ENCODE measurements at places on chromosomes 12 and 14.

DNA sequence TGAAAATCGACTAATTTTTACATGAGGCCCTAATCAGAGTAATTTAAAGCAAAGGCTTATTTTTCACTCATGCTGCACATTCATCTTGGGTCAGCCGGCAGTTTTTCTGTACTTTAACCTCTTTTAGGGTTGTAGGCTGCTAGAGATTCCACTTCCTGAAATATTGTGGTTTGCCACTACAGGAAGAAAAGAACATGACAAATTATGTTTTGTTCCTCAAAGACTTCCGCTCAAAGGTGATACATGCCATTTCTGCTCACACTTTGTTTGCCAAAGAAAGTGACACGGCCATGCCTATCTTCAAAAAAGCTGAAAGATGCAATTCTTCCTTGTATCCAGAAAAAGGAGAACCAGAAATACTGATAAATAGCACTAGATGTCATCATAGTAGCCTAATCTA lies 183.4 kb upstream of the PPFIA2 start:
- H3K27ac ChIP-seq, result peak overlapping the region; percentile 88
- H3K4me1 ChIP-seq, result peaks cover 46% of the 10 kb centered on the region
- peak overlapping the region; percentile 58 for H3K4me3 ChIP-seq
- peak; percentile 26 for DNase-seq

DNA sequence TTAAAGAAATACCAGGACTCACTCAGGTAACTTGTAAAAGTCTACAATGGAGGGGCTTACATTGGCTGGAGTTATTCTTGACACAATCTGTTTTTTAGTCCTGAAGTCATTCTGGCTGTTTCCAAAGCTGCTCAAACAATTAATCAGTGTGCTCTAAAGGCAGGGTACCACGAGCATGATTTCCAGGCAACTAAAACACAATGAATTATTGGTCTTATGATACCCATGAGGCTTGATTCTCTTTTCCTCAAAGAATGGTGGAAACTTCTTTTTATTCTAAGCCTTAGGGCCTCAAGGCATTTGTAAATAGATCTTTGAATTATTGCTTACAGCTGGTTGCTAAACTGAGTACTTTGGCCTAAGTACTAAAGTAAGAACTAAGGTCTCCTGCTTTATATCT lies 199.8 kb upstream of the PDZRN4 start:
- H3K4me1 ChIP-seq, result no peaks in the 10 kb centered on the region
- no peak overlapping the region for H3K4me3 ChIP-seq
- no peaks in the 10 kb centered on the region for H3K27me3 ChIP-seq

- H3K27ac ChIP-seq, result no peak overlapping the region
- no peak overlapping the region for H3K4me3 ChIP-seq
- peaks cover 71% of the 10 kb centered on the region for H3K27me3 ChIP-seq
- no peak for DNase-seq
- H3K36me3 ChIP-seq, result no peaks in the 10 kb centered on the region
- no peaks in the 10 kb centered on the region for H3K4me1 ChIP-seq
Measured at GRCh38 chr14:101456246-101457175, 104.8 kb upstream of the DIO3 start.

GRCh38 chr14:92952481-92953298 lies 29.7 kb downstream of the CHGA start:
- no peaks in the 10 kb centered on the region for H3K27me3 ChIP-seq
- H3K36me3 ChIP-seq, result peaks cover 8% of the 10 kb centered on the region
- no peak for DNase-seq

- H3K4me3 ChIP-seq, result no peak overlapping the region
- no peaks in the 10 kb centered on the region for H3K27me3 ChIP-seq
Measured at GRCh38 chr12:49030714-49031572, 12.4 kb upstream of the PRKAG1 start.

GRCh38 chr12:68349921-68350606 lies 17.9 kb upstream of the MDM1 start:
- H3K4me3 ChIP-seq, result no peak overlapping the region
- no peak for DNase-seq
- no peak overlapping the region for H3K27ac ChIP-seq

- no peak for DNase-seq
- H3K4me1 ChIP-seq, result peaks cover 38% of the 10 kb centered on the region
- no peak overlapping the region for H3K27ac ChIP-seq
- H3K27me3 ChIP-seq, result no peaks in the 10 kb centered on the region
- H3K4me3 ChIP-seq, result no peak overlapping the region
Measured at GRCh38 chr12:112097641-112098040, 10.9 kb downstream of the NAA25 start.

- H3K4me3 ChIP-seq, result no peak overlapping the region
- peaks cover 18% of the 10 kb centered on the region for H3K27me3 ChIP-seq
- H3K27ac ChIP-seq, result no peak overlapping the region
- H3K4me1 ChIP-seq, result no peaks in the 10 kb centered on the region
- H3K36me3 ChIP-seq, result peaks cover 2% of the 10 kb centered on the region
Measured at GRCh38 chr14:97366400-97366799, 569.2 kb downstream of the VRK1 start.

GRCh38 chr14:88551980-88552431 lies 2.8 kb downstream of the PTPN21 start:
- H3K4me3 ChIP-seq, result peak overlapping the region; percentile 66
- no peak for DNase-seq
- H3K27me3 ChIP-seq, result peaks cover 76% of the 10 kb centered on the region
- peaks cover 31% of the 10 kb centered on the region for H3K4me1 ChIP-seq
- no peaks in the 10 kb centered on the region for H3K36me3 ChIP-seq
- H3K27ac ChIP-seq, result no peak overlapping the region

DNA sequence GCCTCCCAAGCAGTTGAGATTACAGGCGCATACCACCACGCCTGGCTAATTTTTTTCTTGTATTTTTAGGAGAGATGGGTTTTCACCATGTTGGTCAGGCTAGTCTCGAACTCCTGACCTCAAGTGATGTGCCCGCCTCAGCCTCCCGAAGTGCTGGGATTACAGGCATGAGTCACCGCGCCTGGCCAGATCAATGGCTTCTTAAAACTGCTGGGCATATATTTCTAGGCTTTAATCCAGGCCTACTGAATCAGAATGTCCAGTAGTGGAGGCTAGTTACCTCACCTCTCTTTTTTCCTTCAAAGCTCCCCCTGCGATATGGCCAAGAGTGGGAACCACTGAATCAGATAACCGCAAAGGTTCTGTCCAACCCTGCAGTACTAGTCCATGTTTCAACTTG lies 17.1 kb downstream of the POU6F1 start:
- DNase-seq, result no peak
- no peak overlapping the region for H3K27ac ChIP-seq
- no peak overlapping the region for H3K4me3 ChIP-seq
- peaks cover 14% of the 10 kb centered on the region for H3K4me1 ChIP-seq
- H3K36me3 ChIP-seq, result no peaks in the 10 kb centered on the region

DNA sequence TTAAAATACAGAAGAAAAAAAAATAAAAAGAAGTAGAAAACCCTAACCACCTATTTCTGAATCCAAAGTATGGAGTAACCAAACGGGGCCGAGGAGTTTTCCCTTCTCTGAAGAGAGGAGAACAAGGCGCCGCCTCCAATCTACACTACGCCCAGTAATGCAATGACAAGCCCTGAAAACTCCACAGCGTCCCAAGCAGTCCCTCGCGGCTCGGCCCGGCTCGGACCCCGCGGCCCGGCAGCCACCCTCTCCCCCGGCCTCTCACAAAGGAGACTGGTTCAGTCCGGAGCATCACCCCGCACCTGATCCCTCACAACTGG lies 371 bp downstream of the CHD8 start:
- peak overlapping the region; percentile 93 for H3K4me3 ChIP-seq
- H3K27me3 ChIP-seq, result no peaks in the 10 kb centered on the region

- H3K27me3 ChIP-seq, result peaks cover 65% of the 10 kb centered on the region
- no peak for DNase-seq
- H3K27ac ChIP-seq, result no peak overlapping the region
Measured at GRCh38 chr14:103089386-103090335, 4.9 kb upstream of the EXOC3L4 start.

DNA sequence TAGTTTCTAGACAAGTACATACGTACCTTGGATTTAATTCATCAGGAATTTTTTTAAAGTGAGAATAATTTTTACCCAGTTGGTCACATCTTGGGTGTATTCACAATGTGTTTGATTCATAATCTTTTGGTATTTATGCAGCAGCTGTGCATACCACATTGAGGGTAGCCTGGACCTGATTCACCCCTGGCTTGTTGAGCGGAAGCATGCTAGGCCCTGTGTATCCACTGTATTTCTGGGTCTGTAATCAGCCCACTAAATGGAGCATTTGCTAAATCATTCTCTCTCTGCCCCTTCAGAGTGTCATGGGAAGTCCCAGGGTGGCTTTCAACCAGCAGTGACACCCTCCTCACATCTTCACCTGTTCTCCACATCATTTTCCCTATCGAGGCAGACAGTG lies 203.8 kb upstream of the RGS6 start:
- no peak overlapping the region for H3K27ac ChIP-seq
- DNase-seq, result no peak

DNA sequence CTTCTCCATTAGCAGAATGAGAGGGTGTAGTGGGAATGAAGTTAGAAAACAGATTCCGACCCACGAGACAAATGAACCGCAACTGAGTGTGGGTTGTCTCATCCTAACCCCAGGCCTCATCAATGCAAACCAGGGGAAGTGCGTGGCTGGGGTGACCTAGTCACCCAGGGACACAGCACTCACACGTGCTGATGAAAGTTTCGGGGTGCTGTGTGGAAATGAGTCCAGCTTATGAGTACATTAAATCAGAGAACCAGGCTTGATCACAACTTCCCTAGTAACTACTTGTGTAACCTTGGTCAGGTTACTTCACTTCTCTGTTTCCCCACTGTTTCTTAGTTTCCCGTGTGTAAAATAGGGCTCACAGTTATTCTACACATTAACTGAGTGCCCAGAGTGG lies 95.4 kb upstream of the CDKN3 start:
- H3K4me3 ChIP-seq, result no peak overlapping the region
- H3K27ac ChIP-seq, result no peak overlapping the region
- H3K36me3 ChIP-seq, result no peaks in the 10 kb centered on the region

DNA sequence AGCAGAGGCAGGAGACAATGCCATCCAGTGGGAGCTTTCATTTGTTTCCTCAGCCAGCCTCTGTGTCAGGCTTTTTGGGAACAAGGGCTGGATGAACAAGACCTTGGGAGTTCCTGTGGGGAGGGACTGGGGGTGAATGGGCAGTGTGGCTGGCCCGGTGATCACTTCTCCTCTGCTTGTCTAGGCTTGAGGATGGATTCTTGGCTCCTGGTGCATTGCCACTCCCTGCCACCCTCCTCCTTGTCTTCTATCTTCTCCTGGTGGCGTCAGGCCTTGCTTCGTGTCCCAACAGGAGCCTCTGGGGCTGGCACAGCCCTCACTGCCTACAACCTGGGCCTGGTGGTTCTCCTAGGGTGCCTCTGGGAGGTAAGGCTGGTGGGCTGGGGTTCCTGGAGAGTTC lies 25.0 kb upstream of the KCNA5 start:
- H3K36me3 ChIP-seq, result no peaks in the 10 kb centered on the region
- DNase-seq, result no peak
- no peak overlapping the region for H3K4me3 ChIP-seq
- H3K27ac ChIP-seq, result no peak overlapping the region
- peaks cover 5% of the 10 kb centered on the region for H3K27me3 ChIP-seq
- H3K4me1 ChIP-seq, result no peaks in the 10 kb centered on the region

- no peak overlapping the region for H3K4me3 ChIP-seq
- no peak for DNase-seq
- no peaks in the 10 kb centered on the region for H3K36me3 ChIP-seq
- peaks cover 13% of the 10 kb centered on the region for H3K4me1 ChIP-seq
- no peaks in the 10 kb centered on the region for H3K27me3 ChIP-seq
- H3K27ac ChIP-seq, result no peak overlapping the region
Measured at GRCh38 chr12:27865421-27865820, 85.4 kb upstream of the MANSC4 start.

GRCh38 chr12:45244561-45245343 lies 28.9 kb downstream of the ANO6 start:
- no peak overlapping the region for H3K27ac ChIP-seq
- DNase-seq, result no peak

- H3K4me3 ChIP-seq, result no peak overlapping the region
- H3K27me3 ChIP-seq, result no peaks in the 10 kb centered on the region
- peaks cover 8% of the 10 kb centered on the region for H3K36me3 ChIP-seq
- H3K4me1 ChIP-seq, result peaks cover 45% of the 10 kb centered on the region
- H3K27ac ChIP-seq, result no peak overlapping the region
Measured at GRCh38 chr14:93078870-93079269, 36.9 kb downstream of the ITPK1 start.

GRCh38 chr12:48351022-48351708 lies 446 bp upstream of the ZNF641 start:
- peaks cover 10% of the 10 kb centered on the region for H3K27me3 ChIP-seq
- peak overlapping the region; percentile 74 for H3K27ac ChIP-seq
- DNase-seq, result no peak
- peak overlapping the region; percentile 78 for H3K4me3 ChIP-seq

DNA sequence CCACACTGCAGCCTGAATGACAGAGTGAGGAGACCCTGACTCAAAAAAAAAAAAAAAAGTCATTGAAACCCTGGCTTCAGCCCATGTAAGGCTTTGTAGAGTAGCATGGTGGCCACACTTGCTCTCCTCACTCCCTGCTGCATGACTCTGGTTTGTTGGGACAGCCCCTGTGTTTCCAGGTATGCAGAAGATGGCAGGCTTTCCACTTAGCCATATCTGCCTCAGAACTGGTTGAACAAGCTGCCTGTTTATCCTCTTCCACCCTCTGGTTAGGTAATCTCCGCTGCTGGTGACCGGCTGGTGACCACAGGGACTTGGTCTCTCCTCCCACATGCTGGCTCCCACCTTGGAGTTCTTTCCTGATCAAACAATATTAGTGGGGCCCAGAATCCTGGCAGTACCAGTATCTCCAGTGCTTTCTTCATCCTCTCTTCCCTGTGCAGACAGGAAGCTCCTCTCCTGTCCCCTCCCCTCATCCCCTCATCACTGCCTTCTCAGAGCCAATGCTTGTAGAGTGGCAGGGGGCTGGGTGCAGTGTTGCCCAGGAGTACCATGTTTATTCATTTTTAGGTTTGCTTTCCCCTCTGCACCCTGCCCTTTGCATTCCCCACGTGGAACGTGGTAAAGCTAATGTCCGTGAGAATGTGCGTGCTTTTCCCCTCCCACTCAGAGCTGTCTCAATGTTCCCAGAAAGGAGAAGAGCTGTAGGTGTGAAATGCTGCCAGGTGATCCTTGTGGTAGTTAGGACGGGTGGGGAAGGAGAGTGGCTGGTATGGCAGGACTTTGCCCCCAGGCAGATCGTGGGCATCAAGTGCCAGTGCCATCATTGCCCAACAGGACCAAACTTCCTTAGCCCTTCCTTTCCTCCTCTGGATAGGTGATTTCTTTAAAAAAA lies 11.3 kb downstream of the ABHD12B start:
- H3K27me3 ChIP-seq, result peaks cover 77% of the 10 kb centered on the region
- DNase-seq, result no peak
- H3K4me3 ChIP-seq, result no peak overlapping the region
- H3K27ac ChIP-seq, result no peak overlapping the region

DNA sequence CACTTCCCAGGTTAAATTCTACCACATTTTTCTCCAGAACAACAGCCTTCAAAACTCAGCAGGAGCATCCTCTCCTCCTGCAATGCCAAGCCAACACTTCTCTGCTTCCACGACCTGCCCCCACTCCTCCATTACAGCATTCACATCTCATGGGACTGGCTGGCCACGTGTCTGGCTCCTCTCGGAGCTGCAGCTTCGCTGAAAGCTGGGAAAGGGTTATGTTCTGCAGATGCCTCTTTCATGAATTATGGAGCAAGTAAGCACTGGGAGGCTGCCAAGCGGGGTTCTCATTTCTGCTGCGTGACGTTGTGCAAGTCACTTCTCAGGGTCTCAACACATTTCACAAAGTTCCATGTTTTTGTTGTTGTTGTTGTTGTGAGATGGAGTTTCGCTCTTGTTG lies 142.2 kb upstream of the RFLNA start:
- H3K27ac ChIP-seq, result no peak overlapping the region
- peaks cover 4% of the 10 kb centered on the region for H3K27me3 ChIP-seq
- no peaks in the 10 kb centered on the region for H3K4me1 ChIP-seq
